ENCODE measurements at places on chromosomes 12 and 14.

DNA sequence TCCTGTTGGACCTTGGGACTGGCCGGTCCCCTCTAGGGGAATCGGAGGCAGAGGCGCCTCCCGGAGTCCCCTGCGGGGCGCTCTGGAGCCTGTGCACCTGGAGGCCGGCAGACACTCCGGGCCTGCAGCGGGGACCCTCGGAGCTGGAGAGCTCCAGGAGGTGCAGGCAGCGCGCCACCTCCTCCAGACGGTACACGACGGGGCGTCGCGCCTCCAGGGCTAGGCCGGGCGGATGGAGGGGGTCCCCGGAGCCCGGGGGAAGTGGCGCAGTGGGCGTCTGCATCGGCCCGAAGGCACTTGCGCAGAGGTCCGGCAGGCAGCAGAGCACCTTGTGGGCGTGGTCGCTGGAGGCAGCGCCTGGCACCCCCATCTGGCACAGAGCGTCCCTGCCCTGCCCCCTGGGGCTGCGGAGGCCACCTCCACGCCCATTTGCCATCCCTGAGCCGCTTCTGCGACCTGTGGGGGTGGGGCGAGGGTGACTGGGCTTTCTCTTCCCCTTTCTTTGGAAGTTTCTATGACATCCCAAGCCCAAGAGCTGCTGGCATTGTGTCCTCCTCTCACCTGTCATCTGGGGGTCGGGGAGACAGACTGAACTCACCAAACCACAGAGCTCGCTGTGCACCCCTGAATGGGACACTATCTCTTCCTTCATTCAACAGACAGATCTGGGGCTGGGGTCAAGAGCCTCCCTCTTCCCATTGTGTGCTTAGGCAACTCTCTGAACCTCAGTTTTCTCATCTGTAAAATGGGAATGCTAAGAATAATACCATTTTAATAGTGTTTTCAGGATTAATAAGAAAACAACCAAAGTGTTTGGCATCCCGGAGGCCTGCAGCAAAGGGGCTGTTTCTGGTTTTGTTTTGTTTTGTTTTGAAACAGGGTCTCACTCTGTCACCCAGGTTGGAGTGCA, 37.5 kb upstream of the CORO1C start:
- H3K36me3 ChIP-seq, result peaks cover 1% of the 10 kb centered on the region
- H3K27me3 ChIP-seq, result no peaks in the 10 kb centered on the region
- H3K27ac ChIP-seq, result peak overlapping the region; percentile 28
- H3K4me3 ChIP-seq, result peak overlapping the region; percentile 84
- peak; percentile 23 for DNase-seq

GRCh38 chr12:120399531-120399930, 30.6 kb upstream of the MSI1 start:
- H3K4me1 ChIP-seq, result peaks cover 2% of the 10 kb centered on the region
- no peak for DNase-seq
- H3K27ac ChIP-seq, result no peak overlapping the region
- peaks cover 31% of the 10 kb centered on the region for H3K27me3 ChIP-seq
- no peak overlapping the region for H3K4me3 ChIP-seq

GRCh38 chr12:58249610-58250009, 308.2 kb downstream of the ATP23 start:
- H3K27ac ChIP-seq, result no peak overlapping the region
- no peak overlapping the region for H3K4me3 ChIP-seq
- peaks cover 3% of the 10 kb centered on the region for H3K27me3 ChIP-seq
- no peaks in the 10 kb centered on the region for H3K36me3 ChIP-seq
- no peaks in the 10 kb centered on the region for H3K4me1 ChIP-seq

- no peak overlapping the region for H3K27ac ChIP-seq
- H3K36me3 ChIP-seq, result no peaks in the 10 kb centered on the region
- H3K4me1 ChIP-seq, result no peaks in the 10 kb centered on the region
- peaks cover 1% of the 10 kb centered on the region for H3K27me3 ChIP-seq
These were observed 30.9 kb downstream of the LRTM2 start for GRCh38 chr12:1851151-1851701.

GRCh38 chr12:26239852-26240815, 44.8 kb downstream of the SSPN start:
- no peak for DNase-seq
- H3K27ac ChIP-seq, result peak overlapping the region; percentile 53
- no peaks in the 10 kb centered on the region for H3K4me1 ChIP-seq
- no peaks in the 10 kb centered on the region for H3K27me3 ChIP-seq
- H3K4me3 ChIP-seq, result no peak overlapping the region

DNA sequence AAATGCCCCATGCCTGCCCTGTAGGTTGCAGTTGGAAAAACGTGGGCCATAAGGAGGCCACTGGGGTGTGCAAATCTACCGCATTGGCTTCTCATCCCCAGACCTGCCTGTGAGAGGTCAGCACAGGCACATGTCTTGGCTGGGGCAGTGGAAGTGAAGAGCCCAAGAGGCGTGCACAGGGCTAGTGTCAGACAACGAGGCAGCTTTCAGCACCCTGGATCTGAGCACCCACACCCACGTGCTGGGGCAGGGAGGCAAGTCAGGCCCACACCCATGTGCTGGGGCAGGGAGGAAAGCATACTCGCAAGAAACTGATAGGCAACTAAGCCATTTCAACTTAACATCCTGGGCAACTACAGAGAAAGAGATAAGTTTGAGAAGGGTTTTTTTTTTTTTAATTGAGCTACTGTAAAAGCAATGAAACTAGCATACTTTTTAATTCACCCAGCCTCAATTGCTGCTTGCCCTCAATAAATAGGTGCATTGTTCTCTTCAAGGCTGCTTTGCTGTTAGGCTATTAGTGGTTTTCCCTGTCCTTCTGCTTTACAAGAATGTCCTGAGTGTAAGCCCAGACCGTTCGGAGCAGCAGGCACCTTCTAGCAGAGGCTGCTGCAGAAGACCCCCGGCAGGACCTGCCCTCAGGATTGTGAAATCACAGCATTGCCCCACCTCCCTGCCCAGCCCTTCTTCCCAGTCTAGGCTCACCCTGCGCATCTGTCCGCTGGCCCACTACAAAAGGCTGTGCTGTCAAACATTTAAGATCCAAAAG, 355.3 kb upstream of the FKBP4 start:
- DNase-seq, result no peak
- H3K36me3 ChIP-seq, result peaks cover 2% of the 10 kb centered on the region
- H3K4me3 ChIP-seq, result no peak overlapping the region

- H3K4me3 ChIP-seq, result no peak overlapping the region
- DNase-seq, result no peak
- H3K27ac ChIP-seq, result no peak overlapping the region
- no peaks in the 10 kb centered on the region for H3K36me3 ChIP-seq
These were observed 85.8 kb upstream of the WSCD2 start for GRCh38 chr12:108043286-108043685.

GRCh38 chr12:10641735-10642500, 28.5 kb upstream of the MAGOHB start:
- H3K27ac ChIP-seq, result no peak overlapping the region
- no peaks in the 10 kb centered on the region for H3K4me1 ChIP-seq
- H3K36me3 ChIP-seq, result peaks cover 9% of the 10 kb centered on the region
- peaks cover 16% of the 10 kb centered on the region for H3K27me3 ChIP-seq

- H3K4me3 ChIP-seq, result no peak overlapping the region
- no peak overlapping the region for H3K27ac ChIP-seq
- no peak for DNase-seq
- H3K27me3 ChIP-seq, result peaks cover 22% of the 10 kb centered on the region
- peaks cover 3% of the 10 kb centered on the region for H3K4me1 ChIP-seq
These were observed 66.3 kb upstream of the NCOR2 start for GRCh38 chr12:124633365-124634362.

- no peak overlapping the region for H3K4me3 ChIP-seq
- H3K27me3 ChIP-seq, result no peaks in the 10 kb centered on the region
- H3K4me1 ChIP-seq, result no peaks in the 10 kb centered on the region
- no peak overlapping the region for H3K27ac ChIP-seq
- no peaks in the 10 kb centered on the region for H3K36me3 ChIP-seq
- no peak for DNase-seq
These were observed 33.7 kb downstream of the PRKD1 start for GRCh38 chr14:29893989-29894388.

DNA sequence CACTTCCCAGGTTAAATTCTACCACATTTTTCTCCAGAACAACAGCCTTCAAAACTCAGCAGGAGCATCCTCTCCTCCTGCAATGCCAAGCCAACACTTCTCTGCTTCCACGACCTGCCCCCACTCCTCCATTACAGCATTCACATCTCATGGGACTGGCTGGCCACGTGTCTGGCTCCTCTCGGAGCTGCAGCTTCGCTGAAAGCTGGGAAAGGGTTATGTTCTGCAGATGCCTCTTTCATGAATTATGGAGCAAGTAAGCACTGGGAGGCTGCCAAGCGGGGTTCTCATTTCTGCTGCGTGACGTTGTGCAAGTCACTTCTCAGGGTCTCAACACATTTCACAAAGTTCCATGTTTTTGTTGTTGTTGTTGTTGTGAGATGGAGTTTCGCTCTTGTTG, 142.2 kb upstream of the RFLNA start:
- H3K4me3 ChIP-seq, result no peak overlapping the region
- DNase-seq, result no peak
- H3K4me1 ChIP-seq, result no peaks in the 10 kb centered on the region

DNA sequence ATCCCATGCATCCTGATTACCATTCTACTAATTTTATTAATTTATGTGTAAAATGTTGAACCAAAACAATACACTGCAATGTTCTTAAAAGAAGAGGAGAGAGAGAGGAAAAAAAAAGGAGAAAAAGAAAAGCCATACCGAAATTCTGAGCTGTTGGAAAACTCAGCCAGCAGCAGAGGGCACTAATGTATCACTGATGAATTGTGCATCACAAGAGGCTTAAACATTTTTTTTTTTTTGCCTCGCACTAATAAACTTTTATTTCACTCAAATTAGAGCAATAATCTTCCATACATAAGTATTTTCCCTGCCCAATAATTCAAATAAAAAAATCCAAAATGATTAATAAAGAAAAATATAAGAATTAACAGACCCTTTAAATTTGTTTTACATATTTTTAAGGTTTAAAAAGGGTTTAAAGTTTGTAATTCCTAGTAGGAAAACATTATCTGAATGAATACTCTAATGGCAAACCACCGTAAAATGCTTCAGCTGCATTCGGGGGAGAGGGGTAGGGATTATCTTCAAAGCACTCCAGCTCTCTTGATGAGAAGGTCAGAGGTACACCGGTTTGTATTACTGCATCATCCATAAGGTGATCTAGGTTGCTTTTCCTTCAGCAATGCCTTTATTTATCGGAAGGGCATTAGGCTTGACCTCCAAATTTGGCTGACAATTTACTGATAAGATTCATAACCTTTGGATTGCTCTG, 41.9 kb downstream of the ATP23 start:
- no peak overlapping the region for H3K4me3 ChIP-seq
- DNase-seq, result no peak
- no peak overlapping the region for H3K27ac ChIP-seq
- peaks cover 2% of the 10 kb centered on the region for H3K36me3 ChIP-seq
- H3K4me1 ChIP-seq, result no peaks in the 10 kb centered on the region

GRCh38 chr14:72775923-72776554, 117.9 kb downstream of the DPF3 start:
- no peak overlapping the region for H3K4me3 ChIP-seq
- H3K27me3 ChIP-seq, result no peaks in the 10 kb centered on the region
- H3K4me1 ChIP-seq, result peaks cover 40% of the 10 kb centered on the region
- peak overlapping the region; percentile 32 for H3K27ac ChIP-seq
- H3K36me3 ChIP-seq, result peaks cover 13% of the 10 kb centered on the region
- no peak for DNase-seq

GRCh38 chr12:78795934-78796445, 68.6 kb upstream of the SYT1 start:
- no peaks in the 10 kb centered on the region for H3K36me3 ChIP-seq
- no peak overlapping the region for H3K27ac ChIP-seq
- no peak for DNase-seq
- H3K27me3 ChIP-seq, result no peaks in the 10 kb centered on the region
- no peak overlapping the region for H3K4me3 ChIP-seq

GRCh38 chr12:69129564-69129963, 109.8 kb upstream of the CPSF6 start:
- H3K4me3 ChIP-seq, result no peak overlapping the region
- DNase-seq, result no peak
- peaks cover 1% of the 10 kb centered on the region for H3K27me3 ChIP-seq
- no peak overlapping the region for H3K27ac ChIP-seq

DNA sequence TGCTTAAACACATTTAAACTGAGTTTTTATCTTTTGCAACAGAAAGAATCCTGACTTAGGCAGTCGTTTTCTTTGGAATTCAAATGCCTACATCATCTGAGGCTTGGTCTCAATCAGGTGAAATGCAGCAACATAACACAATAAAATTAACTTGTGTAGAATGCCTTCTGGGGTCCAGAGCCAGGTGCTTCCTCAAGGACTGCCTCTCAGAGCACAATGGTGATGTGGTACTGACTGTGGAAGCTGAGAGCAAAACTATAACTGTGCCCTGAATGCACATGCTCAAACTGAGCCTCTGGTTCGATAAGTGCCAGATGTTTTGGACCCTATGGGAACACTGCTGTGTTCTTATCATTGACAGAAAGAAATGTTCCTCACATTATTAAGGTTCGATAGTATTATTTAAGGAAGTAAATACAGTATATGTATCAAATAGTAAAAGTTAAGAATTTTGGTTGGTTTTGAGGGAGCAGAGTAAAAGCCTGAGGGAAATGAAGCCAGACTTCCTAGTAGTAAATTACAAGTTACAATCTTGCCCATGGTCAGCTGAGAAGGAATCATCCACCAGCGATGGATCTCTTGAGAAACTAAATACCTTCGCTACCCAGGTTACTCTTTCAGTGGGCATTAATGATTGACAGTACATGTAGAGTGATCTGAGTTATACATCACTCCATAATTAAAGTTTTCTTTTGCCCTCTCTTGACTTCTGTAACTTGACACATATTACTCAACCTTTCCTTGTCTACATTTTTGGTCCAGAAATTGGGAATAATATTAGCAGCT, 122.9 kb upstream of the ATP2B1 start:
- H3K27me3 ChIP-seq, result no peaks in the 10 kb centered on the region
- no peaks in the 10 kb centered on the region for H3K36me3 ChIP-seq
- DNase-seq, result no peak
- no peak overlapping the region for H3K4me3 ChIP-seq
- peaks cover 18% of the 10 kb centered on the region for H3K4me1 ChIP-seq
- H3K27ac ChIP-seq, result no peak overlapping the region

GRCh38 chr14:75650253-75651058, 10.2 kb downstream of the ERG28 start:
- H3K36me3 ChIP-seq, result peaks cover 41% of the 10 kb centered on the region
- no peak overlapping the region for H3K4me3 ChIP-seq
- no peak overlapping the region for H3K27ac ChIP-seq
- no peak for DNase-seq

- H3K4me3 ChIP-seq, result no peak overlapping the region
- no peaks in the 10 kb centered on the region for H3K36me3 ChIP-seq
- H3K27ac ChIP-seq, result no peak overlapping the region
- no peaks in the 10 kb centered on the region for H3K4me1 ChIP-seq
These were observed 289.2 kb downstream of the ADGRD1 start for GRCh38 chr12:131242741-131243496.

DNA sequence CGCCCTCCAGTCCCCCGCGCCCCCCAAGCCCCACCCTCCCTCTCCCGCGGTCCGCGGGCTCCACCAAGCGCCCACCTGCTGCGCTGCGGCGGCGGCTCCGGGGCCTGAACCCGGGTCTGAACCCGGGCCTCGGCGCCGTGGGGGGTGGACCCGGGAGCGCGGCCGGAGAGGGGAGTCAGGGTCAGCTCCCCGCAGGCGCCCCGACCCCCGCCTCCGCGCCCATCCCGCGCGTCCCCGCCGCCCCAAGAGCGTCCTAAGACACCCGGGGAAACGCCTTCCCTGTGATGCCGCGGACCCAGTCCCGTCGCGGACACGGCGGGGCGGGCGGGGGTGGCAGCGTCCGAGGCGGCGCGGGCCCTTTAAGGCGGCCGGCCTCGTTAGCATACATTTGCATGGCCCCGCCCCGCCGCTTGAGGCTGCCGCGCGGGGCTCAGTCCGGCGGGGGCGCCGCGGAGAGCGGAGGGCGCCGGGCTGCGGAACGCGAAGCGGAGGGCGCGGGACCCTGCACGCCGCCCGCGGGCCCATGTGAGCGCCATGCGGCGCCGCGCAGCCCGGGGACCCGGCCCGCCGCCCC, at the start of gene MMP17:
Gene MMP17, plus strand, starts transcription at position 433 of the 574 bp plus-strand sequence. Its CDS starts 102 bp downstream, at position 535.
- peak; percentile 52 for DNase-seq
- no peaks in the 10 kb centered on the region for H3K36me3 ChIP-seq
- H3K4me1 ChIP-seq, result peaks cover 12% of the 10 kb centered on the region
- H3K27me3 ChIP-seq, result peaks cover 13% of the 10 kb centered on the region
- no peak within 1 kb of the TSS for H3K27ac ChIP-seq
